ENCODE measurements at places on chromosomes 5 and 9. TPM values are rescaled to one million over a fixed set of nuclear protein-coding genes. Genes with fewer than 3 reads are reported as not detected.

SH3RF2 gene
- 0.26 TPM for total RNA-seq

C5orf58 gene
- not detected for total RNA-seq

JAKMIP2 gene
- 1.8 TPM for total RNA-seq

FAM78A gene
- total RNA-seq: 98.4 TPM

PTGES gene
- not detected for total RNA-seq

GRCh38 chr5:140303966-140304365 is 1.1 kb upstream of the PFDN1 start:
- no peak overlapping the region for H3K27ac ChIP-seq
- no peak overlapping the region for H3K4me3 ChIP-seq
- DNase-seq: no peak
- H3K36me3 ChIP-seq: peaks cover 8% of the 10 kb centered on the region
- H3K27me3 ChIP-seq: peaks cover 4% of the 10 kb centered on the region

- H3K27ac ChIP-seq: no peak overlapping the region
- H3K27me3 ChIP-seq: peaks cover 21% of the 10 kb centered on the region
- no peak for DNase-seq
- H3K4me3 ChIP-seq: no peak overlapping the region
- H3K36me3 ChIP-seq: no peaks in the 10 kb centered on the region
- no peaks in the 10 kb centered on the region for H3K4me1 ChIP-seq
These were observed 172.2 kb downstream of the ERCC6L2 start for GRCh38 chr9:96047741-96048103.
